ENCODE measurements at places on chromosomes 2 and 18. TPM values are rescaled to one million over a fixed set of nuclear protein-coding genes. Genes with fewer than 3 reads are reported as not detected.

The GULP1 gene
- total RNA-seq = 34.2 TPM

The GALR1 gene
- not detected for total RNA-seq

The SPRED2 gene
- total RNA-seq = 31.6 TPM

The NEU4 gene
- 0.13 TPM for total RNA-seq

The RANBP2 gene
- 67.1 TPM for total RNA-seq

The CCDC74A gene
- 5.6 TPM for total RNA-seq

The ELOA2 gene
- total RNA-seq = not detected

The CCDC68 gene
- 0.07 TPM for total RNA-seq

The GRP gene
- total RNA-seq = not detected

The DSEL gene
- 79.8 TPM for total RNA-seq

The ALLC gene
- total RNA-seq = not detected

The REG3A gene
- not detected for total RNA-seq

The NOSTRIN gene
- total RNA-seq = not detected

The ACADL gene
- not detected for total RNA-seq

The SULT1C2 gene
- not detected for total RNA-seq

The AGPS gene
- 35.4 TPM for total RNA-seq

The CHST9 gene
- not detected for total RNA-seq

The SGPP2 gene
- total RNA-seq = not detected

The VWA3B gene
- total RNA-seq = not detected

The PSMA8 gene
- not detected for total RNA-seq

The GAD1 gene
- total RNA-seq = 0.18 TPM

Data from HFFc6 (cell line).